ENCODE measurements at places on chromosomes 11 and 22.

DNA sequence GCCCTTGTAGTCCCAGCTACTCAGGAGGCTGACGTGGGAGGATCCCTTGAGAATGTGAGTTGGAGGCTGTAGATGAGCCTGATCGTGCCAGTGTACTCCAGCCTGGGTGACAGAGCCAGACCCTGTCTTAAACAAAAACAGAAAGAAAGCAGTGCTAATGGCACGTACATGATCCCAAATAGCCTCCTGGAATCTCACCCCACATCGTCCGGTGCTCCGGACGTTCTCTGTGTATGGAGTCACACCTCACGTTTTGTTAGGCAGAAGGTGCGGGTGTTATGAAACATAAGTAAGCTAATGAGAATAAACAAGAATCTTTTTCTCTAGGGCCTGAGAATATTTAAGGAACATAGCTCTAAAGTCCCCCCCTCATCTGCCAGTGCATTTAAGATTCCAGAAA lies 23.7 kb upstream of the MICAL3 start:
- no peak for DNase-seq

DNA sequence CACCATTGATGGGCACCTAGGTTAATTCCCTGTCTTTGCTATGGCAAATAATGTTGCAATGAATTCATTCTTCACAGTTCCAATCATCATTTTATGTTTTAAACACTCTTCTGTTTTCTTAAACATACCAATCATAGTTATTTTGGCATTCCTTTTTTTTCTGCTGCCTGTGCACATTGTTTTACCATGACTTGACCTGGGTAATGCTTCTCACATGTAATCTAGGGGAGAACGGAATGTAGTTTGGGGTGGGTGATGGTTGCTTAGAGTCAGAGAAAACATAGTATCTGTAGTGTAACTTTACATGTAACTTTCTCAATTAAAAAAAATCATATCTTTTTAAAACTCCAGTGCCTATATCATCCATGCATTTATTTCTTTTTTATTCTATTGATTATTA lies 1945.3 kb upstream of the RAG2 start:
- DNase-seq: no peak

- no peak for DNase-seq
These were observed 32.1 kb downstream of the UQCR10 start for GRCh38 chr22:29799217-29799680.

DNA sequence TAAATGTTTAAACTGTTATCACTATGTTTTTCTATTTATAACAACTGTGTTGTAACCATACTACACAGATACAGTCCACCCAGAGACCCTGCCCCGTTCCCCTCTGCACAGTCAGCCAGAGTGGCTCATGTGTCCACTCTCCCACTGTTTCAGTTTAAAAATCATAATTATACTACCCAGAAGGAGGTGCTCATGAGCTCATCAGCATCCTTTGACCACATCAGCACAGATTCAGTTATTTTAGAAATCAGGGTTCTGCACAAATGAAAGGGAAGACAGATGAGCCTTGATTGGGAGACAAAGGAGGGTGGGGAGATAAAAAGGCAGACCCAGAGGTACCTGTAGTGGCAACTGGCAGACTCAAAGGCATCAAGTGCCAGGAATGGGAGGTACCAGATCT lies 124.3 kb downstream of the RCN1 start:
- no peak for DNase-seq

- DNase-seq: no peak
These were observed 3.0 kb upstream of the B3GAT1 start for GRCh38 chr11:134414766-134415765.

DNA sequence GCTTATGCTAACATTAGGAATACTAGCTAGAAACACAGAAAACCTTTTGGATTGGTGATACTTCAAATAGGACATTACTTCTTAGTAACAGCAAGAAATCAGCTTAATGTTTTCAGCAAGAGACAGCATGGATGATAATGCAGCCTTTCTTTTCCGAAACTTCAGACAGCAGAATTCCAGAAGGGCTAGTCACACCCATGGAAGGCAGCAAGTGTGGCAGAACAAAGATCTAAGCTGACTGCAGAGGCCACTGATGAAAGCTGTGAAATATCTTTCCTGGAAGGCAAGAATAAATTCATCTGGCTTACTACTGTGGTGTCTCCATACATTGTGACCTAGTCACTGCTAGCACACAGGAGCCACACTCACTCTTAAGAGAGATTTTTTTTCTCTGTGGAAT lies 100.3 kb downstream of the CCDC83 start:
- DNase-seq: no peak

- no peak for DNase-seq
These were observed 4.9 kb downstream of the DENND5A start for GRCh38 chr11:9259981-9260837.

All from NCI-H524 treated with DMSO at 0.1 percent for 48 hours (cell line).